Fibroblast of skin of abdomen (primary cell): ENCODE measurements at places on chromosomes 2 and 18.

DNA sequence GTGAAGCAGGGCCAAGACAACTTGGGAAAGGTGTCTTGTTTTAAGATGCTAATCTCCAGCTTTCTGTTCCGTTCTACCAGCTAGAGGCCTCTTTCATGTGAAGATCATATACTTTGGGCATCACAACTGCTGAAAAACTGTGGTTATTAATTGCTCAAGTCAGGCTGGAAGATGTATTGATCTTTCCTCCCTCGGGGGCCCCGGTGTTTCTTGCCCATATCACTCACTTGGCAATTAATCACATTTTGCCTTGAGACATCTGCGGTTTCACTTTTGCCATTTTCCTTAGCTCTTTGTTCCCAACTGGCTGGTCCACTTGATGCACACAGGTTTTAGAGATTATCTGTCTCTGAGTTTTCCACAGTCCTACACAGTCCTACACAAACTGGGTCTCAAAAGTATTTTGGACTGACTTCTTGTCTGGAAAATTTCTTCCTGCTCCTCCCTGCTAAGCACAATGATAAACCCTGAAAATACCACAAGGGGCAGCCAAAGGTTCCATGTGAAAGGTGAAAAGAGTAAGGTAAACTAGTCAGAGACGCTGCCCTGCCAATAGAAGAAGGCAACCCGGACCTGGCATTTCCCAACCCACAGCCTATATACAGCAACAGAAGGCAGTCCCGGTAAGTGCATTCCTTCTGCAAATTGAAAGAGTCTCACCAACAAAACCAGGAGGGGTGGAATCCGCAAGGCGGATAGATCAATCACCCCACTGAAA lies 181.0 kb downstream of the AFF3 start:
- no peak for DNase-seq

GRCh38 chr18:1676387-1676786 lies 771.7 kb downstream of the ADCYAP1 start:
- DNase-seq = no peak

GRCh38 chr2:225293638-225294037 lies 105.9 kb upstream of the NYAP2 start:
- no peak for DNase-seq

GRCh38 chr18:32732165-32732564 lies 40.7 kb downstream of the KLHL14 start:
- DNase-seq = no peak

- DNase-seq = no peak
Measured at GRCh38 chr2:17892770-17893534, 14.5 kb downstream of the KCNS3 start.

DNA sequence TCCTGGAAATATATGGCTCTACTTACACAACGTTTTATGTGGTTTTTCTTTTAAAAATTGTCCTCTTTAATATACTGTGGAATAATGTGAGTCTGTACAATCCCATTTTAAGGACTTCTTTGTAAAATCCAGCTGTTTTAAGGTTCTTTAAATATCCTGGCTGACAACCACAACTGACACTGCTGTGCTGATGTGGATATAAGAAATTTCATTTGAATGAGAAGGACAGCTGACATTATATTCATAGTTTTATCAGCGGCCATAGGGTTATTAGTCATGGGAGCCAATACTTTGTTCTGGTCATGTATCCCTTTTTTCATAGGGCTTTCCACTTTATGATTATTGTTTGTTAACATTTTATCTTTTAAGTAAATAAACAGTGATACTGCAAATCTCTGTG lies 169.5 kb downstream of the CAMKMT start:
- no peak for DNase-seq

DNA sequence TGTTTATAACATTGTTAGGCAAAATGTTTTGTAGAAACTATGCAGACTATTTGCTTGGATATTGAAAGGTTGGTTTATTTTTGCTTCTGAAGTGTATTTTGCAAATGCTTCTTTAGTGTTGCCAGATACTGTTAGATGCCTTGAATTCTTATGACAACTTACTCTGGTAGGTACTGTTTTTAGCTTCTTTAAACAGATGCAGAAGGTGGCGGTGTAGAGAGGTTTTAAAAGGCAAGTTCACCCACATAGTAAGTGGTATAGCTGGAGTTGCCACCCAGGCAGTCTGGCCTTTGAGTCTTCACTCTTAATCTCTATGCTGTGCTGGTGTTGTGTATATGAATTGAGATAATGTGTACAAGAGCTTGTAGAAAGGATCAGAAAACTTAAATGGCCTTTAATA lies 3.6 kb downstream of the PCYOX1 start:
- no peak for DNase-seq

DNA sequence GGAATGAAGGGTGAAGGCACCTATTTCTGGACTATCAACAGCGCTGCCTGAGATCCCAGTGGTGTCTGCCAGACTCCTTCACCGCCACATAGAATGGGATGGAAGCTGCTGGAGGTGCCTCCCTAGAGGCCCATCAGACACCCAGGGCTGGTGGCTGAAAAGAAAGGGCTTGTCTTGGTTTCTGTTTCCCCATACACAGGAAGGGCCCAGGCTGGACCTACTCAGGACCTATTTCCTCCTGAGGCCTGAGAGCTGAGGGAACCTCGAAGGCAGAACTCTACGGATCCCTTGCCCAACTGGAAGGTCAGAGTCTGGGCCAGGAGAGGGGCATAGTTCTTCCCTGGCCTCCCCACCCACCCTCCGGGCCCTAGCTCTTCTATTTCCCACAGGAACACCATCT lies 2.9 kb upstream of the CLEC4F start:
- no peak for DNase-seq

DNA sequence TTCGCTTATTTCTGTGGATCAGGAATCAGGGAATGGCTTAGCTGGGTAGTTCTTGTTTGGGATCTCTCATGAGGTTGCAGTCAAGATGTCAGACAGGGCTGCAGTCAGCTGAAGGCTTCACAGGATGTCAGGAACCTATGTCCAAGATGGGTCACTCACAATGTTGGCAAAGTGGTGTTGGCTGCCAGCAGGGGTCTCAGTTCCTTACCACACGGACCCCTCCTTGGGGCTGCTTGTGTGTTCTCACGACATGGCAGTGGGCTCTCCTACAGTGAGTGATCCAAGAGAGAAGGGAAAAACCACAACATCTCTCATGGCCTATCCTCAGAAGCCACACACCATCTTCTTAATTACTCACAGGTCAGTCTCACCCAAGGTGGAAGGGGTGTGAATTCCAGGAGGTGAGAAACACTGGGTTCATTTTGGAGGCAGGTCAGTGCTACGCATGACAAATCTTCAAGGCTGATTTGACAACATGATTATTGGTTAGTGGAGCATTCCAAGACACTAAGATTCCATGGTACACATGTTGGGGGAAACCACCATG lies 1.3 kb upstream of the ANTXR1 start:
- DNase-seq = no peak

GRCh38 chr2:73987948-73988700 lies 3.4 kb downstream of the TET3 start:
- no peak for DNase-seq

- no peak for DNase-seq
Measured at GRCh38 chr2:73268366-73268829, 15.9 kb downstream of the FBXO41 start.

- DNase-seq = no peak
Measured at GRCh38 chr2:145415151-145415550, 895.2 kb upstream of the ZEB2 start.

DNA sequence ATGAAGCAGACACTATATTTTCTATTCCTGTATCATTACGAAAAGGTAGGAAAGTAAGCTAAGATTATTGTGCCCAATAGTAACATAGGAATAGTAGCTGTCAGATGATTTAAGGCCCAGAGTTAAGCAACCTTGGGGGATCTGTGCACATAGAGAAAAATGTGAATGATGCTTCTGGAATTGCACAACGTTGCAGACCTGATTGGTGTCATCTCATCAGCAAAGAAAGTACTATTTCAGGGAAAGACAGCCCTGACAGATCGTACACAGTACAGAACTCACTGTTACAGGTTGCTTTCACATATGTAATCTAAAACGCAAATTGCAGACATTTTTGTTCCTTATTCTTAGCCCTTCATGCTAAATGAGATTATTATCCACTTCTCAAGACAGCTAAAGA lies 535.9 kb downstream of the TRIB2 start:
- DNase-seq = no peak

- DNase-seq = peak; percentile 35
Measured at GRCh38 chr2:5664278-5664681, 27.9 kb upstream of the SOX11 start.

GRCh38 chr2:368386-368785 lies 80.5 kb upstream of the ALKAL2 start:
- no peak for DNase-seq

DNA sequence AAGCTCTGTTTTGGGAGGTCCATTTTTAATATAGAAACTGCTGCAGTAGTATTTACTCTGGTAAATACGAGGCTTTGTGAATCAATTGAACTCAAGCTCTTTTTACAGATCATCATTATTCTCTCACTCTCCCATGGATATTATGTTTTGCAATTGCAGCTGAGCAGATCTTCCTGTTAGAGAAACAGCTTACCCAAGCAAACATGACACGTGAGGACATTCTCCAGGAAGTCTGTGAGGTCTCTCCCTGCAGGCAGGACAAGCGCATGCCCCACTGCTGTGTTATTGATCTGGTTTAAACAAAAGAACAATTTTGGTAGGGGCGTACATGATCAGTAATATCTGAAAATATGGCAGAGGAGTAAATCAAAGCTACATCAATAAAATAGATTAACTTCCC lies 72.1 kb downstream of the COL6A3 start:
- DNase-seq = no peak

GRCh38 chr2:58521803-58522554 lies 280.9 kb upstream of the FANCL start:
- peak; percentile 77 for DNase-seq

DNA sequence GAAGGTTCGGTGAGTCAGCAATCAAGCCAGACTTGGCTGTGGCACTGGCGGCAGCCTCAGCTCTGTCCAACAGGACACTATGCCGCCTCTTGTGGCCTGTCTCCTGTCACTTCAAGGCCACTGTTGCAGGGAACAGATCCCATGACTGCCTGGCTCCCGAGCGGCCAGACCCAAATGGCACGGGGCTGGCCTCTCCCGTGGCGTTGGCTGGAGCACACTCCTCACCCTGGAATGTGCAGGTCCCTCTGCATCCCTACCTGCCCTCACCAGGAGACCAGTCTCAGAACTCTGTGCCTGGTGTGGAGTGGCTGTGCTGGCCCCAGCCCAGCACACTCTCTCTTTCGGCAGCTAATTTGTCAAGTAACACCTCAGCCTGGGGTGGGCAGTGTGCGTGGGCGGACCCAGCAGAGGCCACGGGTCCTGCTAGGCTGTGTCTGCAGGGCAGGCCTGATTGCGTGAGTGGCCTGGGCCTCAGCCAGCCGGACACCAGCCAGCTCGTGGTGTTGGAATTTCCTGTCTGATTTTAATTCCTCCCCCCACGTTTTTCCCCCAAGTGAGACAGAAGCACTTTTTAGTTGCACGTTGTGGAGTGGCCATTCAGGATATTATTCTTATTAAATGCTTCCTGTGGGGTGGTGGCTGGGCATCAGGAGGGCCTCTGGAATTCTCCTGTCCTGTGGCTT lies 179.3 kb downstream of the GLI2 start:
- DNase-seq = peak; percentile 95

DNA sequence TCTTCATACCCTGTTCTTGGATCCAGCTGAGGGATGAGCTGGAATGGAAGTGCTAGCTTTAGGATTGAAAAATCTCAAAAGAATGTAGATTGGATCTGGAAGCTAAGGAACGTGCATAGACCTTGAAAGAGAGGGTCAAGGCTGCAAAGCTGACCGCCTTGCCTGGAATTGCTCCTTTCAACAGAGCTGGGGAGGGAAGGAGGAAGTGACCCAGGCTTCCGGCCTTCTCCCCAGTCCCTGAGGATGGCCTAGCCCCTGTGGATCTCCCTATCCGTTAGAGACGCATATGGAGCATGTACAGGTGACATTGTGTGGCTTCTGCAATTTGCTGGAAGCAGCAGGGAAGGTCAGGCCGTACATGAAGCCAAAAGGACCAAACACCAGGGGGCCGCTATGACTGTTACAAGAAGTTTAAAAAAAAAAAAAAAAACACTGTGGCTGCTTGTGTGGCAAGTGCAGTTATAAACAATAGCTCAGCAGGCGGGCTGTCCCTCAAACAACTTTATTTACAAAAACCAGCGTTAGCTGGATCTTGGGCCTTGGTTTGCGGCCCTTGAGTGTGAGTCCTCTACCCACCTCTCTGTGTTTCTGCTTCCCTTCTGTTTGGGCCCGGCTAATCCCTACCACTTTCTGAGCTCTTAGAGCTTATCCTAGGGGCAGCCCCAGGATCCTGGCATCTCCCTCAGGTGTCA lies 227.6 kb downstream of the SEPTIN10 start:
- no peak for DNase-seq

GRCh38 chr18:1147730-1148129 lies 243.1 kb downstream of the ADCYAP1 start:
- no peak for DNase-seq

- DNase-seq = no peak
Measured at GRCh38 chr2:101219246-101219645, 33.4 kb upstream of the CNOT11 start.

DNA sequence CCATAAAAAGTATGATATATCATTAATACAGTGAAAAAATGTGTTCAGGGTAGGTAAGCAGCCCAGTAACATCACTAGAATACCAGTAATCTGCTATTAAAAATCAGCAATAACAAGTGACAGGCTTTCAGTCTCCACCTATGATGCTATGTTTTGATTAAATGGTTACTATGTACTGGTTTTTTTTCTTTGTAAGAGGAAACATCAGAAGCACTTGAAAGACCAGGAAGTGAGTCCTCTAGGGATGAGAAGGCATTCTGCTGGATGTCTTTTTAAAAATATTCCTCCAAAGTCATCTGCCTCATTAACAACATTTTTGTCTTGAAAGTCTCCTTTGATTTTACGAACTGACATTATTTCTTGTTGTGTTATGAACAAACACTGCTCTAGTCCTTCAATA lies 136.0 kb upstream of the FAM98A start:
- DNase-seq = no peak

DNA sequence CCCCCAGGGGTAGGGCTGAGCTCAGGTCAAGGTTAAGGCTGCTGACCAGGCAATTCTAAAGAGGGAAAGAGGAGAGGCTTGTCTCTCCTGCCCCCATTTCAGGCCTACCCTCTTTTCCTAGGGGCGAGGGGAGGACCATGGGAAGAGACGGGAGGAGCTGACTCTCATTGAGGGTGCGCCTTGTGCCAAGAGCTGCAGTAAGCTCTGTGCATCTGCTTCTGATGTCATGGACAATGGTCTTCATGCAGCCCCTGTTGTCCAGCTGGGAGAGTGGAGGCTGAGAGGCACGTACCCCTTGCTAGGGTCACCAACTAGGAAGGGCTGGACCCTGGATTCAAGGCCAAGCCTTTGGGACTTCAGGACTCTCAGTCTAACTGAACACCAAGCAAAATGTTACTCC lies 45.2 kb downstream of the PTGR3 start:
- DNase-seq = no peak

DNA sequence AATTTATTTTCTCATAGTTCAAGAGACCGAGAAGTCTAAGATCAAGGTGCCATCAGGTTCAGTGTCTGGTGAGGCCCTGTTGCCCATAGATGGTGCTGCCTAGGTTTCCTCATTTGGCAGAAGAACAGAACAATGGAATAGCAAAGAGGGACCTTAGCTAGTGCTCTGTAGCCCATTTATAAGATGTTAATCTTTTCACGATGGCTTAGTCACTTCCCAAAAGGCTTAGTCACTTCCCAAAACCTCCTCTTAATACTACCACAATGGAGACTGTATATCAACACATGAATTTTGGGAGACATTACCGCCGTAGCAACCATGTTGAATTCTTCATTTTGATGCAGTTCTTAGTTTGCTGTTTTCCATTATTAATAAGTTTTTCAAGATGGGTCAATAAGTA lies 246.3 kb upstream of the NRP2 start:
- DNase-seq = peak; percentile 23
